Caco-2 (cell line): ENCODE measurements at places on chromosomes 6 and 20. TPM values are rescaled to one million over a fixed set of nuclear protein-coding genes. Genes with fewer than 3 reads are reported as not detected.

DNA sequence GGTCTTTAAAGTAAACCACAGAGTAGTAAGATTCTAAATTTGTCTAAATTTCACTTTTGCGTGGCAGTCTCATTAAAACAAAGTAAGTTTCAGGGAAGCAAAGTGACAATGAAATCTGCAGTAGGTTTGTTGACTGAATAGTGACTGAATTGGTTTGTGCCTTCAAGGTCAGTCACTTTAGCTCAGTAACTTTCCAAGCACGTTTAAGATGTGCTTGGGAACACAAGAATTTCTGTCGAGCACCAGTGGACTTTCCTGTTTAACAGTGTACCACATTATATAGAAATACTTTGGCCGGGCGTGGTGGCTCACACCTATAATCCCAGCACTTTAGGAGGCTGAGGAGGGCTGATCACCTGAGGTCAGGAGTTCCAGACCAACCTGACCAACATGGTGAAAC, 1.7 kb upstream of the CD24 start:
- DNase-seq = peak; percentile 34

DNA sequence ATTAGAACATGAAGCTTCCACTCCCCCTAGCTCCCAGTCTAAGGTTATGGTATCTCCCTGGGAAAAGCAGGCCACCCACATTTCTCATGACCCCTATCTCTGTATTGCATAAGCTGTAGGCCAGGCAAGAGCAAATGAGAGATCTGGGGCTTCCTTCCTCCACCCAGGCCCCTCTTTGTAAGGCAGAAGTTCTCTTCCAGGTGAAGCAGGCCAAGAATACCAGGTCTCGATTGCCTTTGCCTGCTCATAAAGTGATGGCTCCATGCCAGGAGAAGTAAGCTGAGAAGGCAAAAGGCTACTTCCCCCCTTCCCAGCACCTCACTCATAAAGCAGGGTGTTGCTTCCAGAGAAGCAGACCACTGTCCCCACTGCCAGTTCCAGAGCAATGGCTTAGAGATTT, 144.1 kb upstream of the KCNK16 start:
- no peak for DNase-seq

GRCh38 chr6:30156262-30156599, 4.8 kb downstream of the TRIM10 start:
- DNase-seq = no peak

DNA sequence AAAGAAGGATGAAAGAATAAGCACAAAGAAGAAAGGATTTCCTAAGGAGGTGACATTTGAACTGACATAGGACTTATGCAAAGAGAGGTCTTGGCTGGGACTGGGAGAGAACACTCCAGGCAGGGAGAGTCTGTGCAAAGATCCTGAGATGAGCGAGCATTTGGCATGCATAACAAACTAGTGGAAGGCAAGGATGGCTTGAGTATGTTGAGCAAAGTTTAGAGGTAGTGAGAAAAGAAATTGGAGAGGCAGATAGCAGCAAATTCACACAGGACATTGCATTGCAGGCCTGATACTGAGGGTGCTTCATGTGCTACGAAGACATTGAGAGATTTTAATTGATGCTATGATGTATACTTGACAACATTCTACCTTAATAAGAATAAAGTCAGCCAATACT, 237.8 kb downstream of the ZNF217 start:
- DNase-seq = no peak

DNA sequence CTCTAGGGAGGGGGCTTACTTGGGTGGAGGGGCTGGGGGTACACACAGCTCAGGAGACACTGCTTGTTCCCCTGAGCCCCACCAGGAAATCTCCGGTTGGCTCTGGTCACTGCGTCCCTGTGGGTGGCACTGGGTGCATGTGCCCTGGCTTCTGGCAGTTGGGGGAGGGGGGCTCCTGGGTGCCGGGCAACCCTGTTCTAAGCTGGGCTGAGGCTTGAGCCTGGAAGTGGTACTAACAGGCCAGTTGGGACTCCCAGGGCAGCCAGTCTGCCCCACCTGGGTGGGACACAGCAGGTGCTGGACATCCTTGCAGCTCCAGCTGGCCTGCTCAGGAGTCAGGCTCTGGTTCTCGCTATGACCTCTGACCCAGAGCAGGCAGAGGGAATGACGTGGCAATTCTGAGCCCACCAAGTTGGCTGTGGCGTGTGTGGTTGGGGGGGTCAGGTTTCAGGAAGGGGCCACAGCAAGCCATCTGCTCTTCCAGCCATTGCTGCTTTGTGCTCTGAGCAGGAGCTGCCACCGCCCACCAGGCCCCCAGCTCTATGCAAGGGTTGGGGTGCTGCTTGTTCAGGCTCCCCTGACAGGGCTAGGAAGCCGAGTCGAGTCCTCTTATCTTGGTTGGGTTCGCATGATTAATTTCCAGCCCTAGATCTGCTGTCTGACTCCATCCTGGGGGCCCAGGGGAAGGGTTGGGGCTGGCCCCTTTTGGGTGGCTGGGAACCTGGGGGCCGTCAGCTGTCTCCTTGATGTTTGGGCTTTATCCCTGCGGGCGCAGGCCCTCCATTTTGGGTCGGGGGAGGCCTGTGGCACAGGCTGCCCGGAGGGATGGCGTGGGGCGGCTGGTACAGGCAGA, 590 bp downstream of the C20orf204 start:
- DNase-seq = no peak

GRCh38 chr6:28488916-28489365, 26.7 kb downstream of the GPX6 start:
- no peak for DNase-seq

DNA sequence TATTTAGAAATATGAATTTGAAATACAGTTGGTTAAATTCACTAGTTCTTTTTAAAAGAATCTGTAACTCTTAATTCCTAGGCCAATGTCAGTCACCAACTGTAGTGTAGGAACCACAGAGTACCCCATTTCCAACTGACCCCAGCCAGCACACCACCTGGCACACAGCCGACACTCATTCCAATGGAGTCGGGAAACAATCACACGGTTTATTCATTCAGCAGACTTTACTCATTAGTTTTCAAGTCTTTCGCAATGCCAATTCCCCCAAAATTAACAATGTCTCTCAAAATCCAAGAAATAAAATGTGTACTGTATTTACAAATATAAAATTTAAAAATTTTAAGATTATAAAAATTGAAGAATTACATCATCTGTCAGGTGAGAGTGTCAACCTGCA, 13.5 kb downstream of the ARG1 start:
- no peak for DNase-seq

DNA sequence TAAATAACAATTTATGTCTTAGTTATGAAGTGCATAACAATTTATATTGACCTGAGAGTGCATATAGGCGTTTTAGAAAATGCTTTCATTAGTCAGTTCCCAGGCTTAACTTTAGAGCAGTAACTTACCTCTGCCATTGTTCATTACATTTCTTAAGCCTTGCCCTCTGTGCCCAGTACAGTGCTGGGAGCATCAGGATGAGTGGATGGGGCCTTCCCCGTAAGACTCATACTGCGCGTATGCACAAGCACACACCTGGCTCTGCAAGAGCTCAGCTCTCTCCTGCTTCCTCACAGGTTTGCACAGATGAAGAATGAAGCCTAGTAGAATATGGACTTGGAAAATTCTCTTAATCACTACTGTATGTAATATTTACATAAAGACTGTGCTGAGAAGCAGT, 125.0 kb downstream of the MAP3K4 start:
- DNase-seq = no peak

DNA sequence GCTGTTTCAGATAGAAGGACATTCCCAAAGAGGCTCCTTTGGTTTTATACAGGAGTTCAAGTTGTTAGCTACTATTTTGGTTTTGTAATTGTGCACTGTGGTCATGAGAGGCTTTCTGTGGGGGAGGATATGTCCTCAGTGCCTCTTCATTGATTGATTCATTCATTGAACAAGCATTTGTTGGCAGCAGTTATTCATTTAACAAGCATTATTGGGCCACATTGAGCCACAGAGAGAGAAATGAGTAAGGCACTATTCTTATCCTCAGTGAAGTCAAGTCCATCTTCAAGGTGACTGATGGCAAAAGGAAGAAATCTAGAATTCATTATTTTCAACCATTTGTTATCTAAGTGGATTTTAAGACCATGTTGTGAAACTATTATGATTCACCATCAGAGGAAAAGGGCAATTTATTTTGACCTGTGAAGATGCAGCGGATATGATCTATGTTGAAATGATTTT, 697.2 kb upstream of the CITED2 start:
- DNase-seq = no peak

DNA sequence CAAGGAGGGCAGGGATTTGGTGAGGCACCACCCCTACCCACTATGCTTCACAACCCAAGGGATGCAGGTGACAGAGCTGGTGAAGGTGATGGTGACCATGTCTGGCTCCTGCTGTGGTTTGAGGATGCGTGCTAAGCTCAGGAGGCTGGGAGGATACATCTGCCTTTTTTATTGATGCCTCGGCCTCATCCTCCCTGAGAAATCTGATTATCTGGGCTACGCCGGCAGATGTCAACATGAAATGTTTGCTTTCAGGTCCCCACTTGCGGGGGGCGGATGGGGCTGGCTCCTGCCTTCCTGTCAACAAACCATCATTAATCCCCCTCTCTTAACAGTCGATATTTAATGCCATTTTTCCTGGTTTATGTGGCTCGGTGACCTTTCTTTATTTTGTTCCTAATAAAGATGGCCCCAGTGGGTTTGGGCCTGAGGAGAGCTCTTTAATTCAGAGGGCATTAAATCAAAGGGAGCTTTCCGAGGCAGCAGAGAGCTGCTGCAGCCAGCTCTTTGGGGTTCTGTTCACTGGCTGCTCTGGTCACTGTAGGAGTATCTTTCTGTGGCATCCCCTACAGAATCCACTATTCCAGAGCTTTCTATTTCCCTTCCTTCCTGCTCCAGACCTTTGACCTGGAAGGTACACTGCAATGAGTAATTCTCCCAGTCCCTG, 33.5 kb upstream of the LRFN2 start:
- no peak for DNase-seq

DNA sequence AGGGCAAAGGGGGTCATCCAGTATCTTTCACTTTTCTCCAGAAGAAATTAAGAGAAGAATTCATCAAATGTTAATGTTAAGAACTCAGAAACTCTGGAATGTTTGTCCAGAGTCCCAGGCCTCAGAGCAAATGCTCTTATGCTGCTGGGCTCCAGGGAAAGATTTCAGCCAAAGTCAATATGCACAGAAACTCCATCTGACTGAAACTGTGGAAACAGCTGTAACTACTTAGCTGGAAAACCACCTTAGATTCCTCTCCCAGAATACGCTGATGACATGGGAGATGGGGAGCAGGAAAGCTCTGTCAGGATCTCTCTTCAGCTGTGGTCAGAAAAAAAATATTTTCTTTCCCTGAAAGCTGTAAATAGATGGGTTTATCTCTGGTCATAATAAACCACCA, 559.6 kb downstream of the RFPL4B start:
- no peak for DNase-seq

GRCh38 chr6:4942673-4943009, 61.2 kb downstream of the RPP40 start:
- DNase-seq = no peak

Gene HLA-DQB1
- total RNA-seq = not detected in 2 replicates

Gene SLC44A4
- total RNA-seq = 0.57 TPM in 1 of 2 replicates, not detected in the other

Gene DOK5
- not detected in 2 replicates for total RNA-seq

Gene LINC00237
- 1.5 and 1.8 TPM in 2 replicates for total RNA-seq

Gene ZNFX1
- 34.0 and 34.7 TPM in 2 replicates for total RNA-seq

Gene ADGRF4
- total RNA-seq = 10.6 and 11.2 TPM in 2 replicates

Gene SNAP25
- total RNA-seq = not detected in 2 replicates

Gene GPR6
- not detected in 2 replicates for total RNA-seq

Gene DCDC2
- total RNA-seq = 175 and 191 TPM in 2 replicates
